SIG-M5 (cell line): ENCODE measurements at places on chromosomes 5 and 9.

DNA sequence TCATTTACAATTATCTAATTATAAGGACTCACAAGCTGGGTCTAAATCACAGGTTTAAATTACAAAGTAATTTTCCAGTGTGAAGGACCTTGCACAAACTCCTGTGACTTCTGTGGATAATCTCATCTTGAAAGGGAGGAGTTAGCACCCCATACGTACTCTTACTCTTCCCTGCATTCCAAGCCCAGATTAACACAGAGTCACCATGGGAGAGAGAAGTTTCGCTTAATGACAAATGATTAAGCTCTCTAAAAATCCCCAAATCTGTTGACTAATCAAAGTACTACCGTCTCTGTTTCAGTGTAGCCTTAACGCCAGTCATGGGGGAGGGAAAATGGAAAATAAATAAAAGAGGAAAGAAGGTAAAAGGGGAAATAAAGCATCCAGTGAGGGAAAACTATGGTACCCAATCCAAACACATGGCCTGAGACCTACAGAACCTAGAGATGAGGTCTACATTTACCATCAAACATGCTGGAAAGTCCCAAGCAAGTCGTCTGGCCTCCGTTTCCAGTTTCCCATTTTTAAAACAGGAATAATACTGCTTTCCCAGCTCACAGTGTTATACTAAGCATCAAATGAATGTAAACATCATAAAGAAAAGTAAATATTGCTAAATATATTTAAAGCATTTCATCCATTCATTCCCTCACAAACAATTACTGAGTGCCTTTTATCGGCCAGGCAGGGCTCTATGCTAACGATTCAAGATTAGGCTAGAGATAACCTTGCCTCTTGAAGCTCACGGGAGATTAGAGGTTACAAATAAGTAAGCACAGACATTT is 63.2 kb downstream of the PCA3 start:
- no peak for DNase-seq

DNA sequence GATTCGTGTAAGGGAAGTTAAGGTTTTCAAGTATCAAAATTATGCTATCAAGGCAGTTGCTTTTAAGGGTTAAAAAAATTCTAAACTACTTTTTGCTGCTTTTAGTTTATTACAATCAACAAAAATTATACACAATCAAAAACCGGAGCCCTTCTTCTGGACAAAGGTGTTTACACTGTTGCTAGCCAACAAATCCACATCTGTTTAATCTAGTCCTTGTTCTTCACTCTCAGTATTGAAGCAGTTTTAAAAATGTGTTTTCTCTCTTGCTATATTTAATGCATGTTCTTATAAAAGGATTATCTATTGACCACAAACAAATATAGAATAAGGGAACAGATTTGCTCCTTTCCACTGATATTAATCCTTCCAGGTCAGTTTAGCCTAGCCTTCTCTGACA is 2.5 kb downstream of the FEM1C start:
- DNase-seq, result no peak

GRCh38 chr9:131942146-131942720 is 137.4 kb downstream of the MED27 start:
- no peak for DNase-seq

- no peak for DNase-seq
These were observed 98.6 kb upstream of the MSX2 start for GRCh38 chr5:174625591-174626350.

- DNase-seq, result no peak
These were observed 18.8 kb downstream of the SLC1A1 start for GRCh38 chr9:4508907-4509589.

DNA sequence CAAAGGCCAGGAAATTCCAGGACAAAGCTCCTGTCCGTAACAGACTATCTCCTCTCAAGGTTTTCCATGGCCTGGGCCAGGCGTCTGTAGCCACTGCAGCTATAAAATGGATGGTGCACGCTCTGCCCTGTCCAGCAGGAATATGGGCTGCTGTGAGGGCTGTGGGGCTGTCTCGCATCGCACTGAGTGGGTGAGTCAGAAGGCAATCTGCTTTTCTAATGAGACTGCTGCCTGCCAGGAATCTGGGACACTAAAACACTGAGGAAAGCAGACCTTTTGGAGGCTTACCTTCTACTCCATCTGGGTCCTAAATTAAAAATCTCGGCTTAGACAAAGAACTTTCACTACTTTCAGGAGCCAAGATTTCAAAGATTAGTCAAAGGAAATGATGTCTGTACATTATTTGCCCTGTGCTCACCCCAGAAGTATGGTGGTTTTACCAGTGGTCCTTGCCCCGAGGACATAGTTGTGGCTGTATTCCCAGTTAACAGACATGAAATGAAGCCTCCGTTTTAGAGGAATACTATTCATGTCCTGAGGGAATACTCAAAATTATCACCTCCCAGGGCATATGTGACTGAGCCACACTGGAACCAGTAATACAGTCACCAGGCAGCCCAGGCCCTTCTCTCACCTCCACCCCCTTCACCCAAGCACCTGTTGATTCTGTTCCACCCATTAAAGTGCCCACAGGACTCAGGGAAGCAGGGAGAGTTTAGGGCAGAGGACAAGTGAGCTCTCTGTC is 56.4 kb downstream of the PFDN1 start:
- no peak for DNase-seq

- DNase-seq, result no peak
These were observed 144.0 kb upstream of the RPS23 start for GRCh38 chr5:82422001-82422740.

DNA sequence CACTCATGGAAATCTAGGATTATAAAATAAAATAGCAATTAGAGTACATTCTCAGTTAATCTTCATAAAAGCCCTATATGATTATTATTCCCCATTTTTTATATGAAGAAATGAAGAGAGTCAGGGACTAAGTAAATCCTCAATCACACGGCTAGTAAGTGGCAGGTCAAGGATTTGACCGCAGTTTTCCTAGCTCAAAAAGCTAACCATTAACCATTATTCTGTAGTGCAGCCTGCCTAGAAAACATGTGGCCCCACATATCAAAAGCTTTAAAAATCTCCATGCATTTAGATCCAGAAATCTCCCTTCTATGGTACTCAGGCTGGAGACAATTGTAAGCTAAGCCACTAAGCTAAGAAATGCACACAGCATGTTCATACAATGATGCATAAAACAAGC is 21.4 kb downstream of the EPB41L4A start:
- no peak for DNase-seq

- DNase-seq, result no peak
These were observed 24.9 kb upstream of the TARS1 start for GRCh38 chr5:33415811-33416354.

- DNase-seq, result no peak
These were observed 206.5 kb downstream of the ARL15 start for GRCh38 chr5:54103871-54104270.

DNA sequence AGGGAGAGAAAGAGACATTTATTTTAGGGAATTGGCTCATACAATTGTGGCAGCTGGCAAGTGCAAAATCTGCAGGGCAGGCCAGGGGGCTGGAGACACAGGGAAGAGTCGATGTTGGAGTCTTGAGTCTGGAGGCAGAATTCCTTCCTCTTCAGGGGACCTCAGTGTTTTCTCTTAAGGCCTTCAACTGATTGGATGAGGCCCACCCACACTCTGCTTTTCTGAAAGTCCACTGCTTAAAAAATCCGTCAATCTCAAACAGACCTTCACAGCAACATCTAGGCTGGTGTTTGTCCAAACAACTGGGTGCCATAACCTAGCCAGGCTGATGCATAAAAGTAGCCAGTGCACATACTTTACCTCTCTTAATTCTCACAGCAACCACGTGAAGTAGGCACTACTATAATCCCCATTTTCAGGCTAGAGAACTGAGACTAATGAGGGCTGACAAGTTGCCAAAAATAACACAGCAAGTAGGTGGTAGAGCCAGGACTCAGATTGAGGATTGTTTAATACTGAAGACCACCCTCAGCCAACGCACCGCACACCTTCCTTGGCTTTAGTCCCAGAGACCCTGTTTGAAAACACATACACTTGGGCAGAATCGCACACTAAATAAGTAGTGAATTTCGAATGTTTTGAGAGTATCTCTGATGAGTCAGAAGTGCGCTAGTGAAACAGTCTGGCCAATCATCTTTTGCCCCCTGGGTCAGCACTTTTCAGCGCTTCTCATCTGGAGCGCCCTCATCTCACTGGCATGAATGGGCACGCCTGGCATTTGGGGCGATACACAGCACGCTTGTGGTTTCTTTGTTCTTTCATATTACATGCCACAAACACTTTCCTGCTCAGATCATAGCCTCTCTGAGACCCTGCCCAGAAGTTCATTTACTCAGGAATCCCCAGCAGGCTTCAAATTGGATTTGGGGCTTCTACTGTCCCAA is 591.4 kb downstream of the CCDC171 start:
- DNase-seq, result no peak

- DNase-seq, result no peak
These were observed 75.8 kb downstream of the INSYN2B start for GRCh38 chr5:169904508-169904907.

- DNase-seq, result no peak
These were observed 415.1 kb upstream of the ADAMTSL1 start for GRCh38 chr9:18058564-18059442.

- DNase-seq, result no peak
These were observed 64.6 kb upstream of the FCN1 start for GRCh38 chr9:134982311-134982710.

DNA sequence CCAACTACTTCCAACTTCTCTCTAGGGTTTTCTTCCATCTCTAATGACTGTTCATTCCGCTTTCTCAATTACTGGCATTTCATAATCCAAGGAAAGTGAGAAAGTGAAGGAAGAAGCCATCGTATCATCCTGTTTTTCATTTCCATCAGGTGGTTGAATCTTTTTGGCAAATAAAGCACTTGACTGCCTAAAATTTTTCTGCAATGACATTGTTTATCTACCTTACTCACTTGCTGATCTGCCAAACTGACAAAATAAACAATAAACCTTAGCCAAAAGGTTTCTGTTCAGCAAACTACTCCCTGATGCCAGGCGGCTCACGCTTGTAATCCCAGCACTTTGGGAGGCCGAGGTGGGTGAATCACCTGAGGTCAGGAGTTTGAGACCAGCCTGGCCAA is 18.4 kb downstream of the FNBP1 start:
- DNase-seq, result no peak

DNA sequence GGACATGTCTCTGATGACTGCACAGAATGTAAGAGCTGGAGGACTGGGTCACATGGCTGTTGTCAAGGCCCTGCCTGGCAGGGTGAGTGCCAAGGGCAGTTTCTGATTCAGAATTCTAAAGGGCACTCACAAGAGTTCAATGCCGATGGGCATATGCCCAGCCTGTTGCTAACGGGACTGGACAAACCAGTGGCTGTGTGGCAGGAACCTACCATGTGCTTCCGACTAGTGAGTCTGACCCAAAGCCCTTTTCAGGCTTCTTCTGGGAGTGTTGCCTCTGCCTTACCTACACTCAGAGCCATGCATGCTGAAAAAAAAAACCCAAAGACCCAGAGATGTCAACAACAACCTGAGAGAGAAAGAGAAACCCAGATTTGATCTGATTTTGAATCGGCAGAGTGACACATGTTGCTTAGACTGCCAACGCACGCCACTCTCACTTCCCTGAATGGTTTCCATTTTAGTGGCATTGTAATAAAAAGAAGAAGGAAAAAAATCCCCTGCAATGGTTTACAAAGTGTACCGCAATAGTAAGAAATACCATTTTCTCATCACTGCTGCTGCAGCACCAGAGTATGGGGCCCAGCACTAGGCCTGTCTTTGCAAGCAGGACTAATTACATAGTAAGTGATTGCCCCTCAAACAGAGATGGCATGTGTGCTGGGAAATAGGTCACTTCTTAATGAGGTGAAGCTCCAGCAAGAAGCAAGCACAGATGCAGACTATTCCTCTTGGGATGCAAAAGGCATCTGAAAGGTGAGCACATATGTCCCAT is 194.3 kb downstream of the PALM2AKAP2 start:
- peak; percentile 29 for DNase-seq

- DNase-seq, result no peak
These were observed 10.0 kb upstream of the CLIC3 start for GRCh38 chr9:137006116-137007003.

DNA sequence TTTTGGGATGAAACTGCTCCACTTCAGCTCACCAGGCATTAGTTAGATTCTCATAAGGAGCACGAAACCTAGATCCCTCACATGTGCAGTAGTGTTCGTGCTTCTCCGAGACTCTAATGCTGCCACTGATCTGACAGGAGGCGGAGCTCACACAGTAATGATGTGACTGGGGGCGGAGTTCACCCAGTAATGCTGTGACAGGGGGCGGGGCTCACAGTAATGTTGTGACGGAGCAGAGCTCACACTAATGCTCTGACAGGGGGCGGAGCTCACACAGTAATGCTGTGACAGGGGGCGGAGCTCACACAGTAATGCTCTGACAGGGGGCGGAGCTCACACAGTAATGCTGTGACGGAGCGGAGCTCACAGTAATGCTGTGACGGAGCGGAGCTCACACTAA is 27.1 kb upstream of the LRRC14B start:
- DNase-seq, result no peak

DNA sequence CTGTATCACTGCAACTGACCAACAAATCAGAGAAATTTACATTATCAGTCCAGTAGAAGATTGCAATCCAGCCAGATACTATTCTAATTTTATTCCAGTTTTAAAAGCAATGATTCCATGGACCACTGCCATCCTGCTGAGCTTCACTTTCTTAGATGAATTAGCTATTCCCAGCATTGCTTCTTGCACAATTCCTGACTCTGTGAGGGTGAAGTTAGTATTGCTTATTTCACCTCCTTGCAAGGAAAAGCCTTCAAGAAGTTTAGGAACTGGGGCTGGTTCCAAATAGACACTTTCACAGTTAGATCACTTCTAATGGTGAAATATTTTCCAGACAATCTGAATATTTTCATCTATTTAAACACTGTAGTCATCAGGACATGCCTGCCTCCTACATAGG is 338.6 kb upstream of the TNC start:
- no peak for DNase-seq

GRCh38 chr9:18350036-18350435 is 123.9 kb upstream of the ADAMTSL1 start:
- no peak for DNase-seq

GRCh38 chr5:175288048-175288621 is 155.8 kb downstream of the DRD1 start:
- no peak for DNase-seq

- no peak for DNase-seq
These were observed 259.4 kb downstream of the GADD45G start for GRCh38 chr9:89864257-89864656.

DNA sequence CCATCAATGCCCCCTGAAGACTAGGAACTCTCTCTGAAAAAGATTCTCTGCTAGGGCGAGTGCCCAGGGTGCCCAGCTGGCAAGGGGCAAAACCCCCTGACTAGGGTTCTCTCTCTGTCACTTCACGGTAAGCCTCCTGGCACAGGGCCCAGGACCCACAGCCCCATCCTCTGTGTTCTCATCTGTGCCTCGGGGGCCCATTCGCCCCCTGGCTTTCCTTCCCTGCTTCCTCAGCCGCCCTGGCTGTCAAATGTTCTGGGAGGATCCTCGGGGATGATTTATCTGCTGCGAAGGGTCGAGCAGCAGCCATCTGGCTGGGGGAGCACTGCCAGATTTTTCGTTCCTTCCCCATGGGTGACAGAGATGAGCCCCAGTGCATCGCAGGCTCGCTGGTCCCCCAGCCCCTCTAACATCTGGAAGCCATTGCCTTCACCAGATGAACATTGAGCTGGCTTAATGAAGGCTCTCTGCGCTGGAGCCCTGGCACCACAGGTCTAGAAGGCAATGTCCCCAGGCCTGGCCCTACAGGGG is 24.2 kb downstream of the HMCN2 start:
- no peak for DNase-seq
